ENCODE measurements at places on chromosomes 4 and X.

- peak; percentile 4 for DNase-seq
- H3K4me3 ChIP-seq = no peak overlapping the region
- H3K4me1 ChIP-seq = no peaks in the 10 kb centered on the region
- no peaks in the 10 kb centered on the region for H3K27me3 ChIP-seq
Measured at GRCh38 chrX:43349363-43349762, 306.7 kb upstream of the MAOA start.

DNA sequence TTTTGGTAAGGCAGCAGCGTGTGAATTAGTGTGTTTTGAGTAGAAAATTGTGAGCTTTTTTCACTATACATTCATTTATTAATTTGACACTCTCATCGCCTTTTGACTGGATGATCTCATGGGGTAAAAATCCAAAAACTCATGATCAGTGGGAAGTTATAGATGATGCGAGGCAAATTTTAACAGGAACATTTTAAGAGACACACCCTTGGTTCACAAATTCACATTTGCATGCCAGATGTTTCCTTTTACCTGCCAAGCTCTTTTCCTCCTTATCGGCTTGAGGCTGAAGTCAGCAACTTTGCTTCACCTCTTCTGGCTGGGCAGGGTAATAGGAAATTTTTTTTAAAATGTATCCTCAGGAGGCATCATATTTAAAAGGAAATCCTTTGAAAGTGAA is 318.0 kb upstream of the HS3ST1 start:
- DNase-seq = no peak
- no peaks in the 10 kb centered on the region for H3K36me3 ChIP-seq
- no peak overlapping the region for H3K4me3 ChIP-seq

DNA sequence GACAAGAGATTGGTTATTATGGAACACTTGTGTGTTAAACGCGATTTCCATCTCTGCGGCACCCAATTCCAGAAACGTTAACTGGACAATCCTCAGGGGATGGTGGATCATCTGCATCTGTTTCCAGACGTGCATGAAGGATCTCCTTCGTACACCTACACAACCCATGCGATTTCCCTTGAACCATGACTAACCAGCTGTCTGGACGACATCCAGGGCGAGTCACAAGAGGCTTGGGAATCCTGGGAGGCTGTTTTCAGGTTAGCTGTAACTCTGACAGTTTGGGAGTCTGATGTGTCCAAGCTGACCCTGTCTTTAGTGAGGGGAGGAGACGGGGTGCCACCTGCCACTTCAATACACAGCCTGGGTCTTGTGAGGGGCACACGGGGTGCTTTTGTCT is 84.5 kb downstream of the GATB start:
- peaks cover 24% of the 10 kb centered on the region for H3K4me1 ChIP-seq
- no peak for DNase-seq
- no peak overlapping the region for H3K27ac ChIP-seq
- no peaks in the 10 kb centered on the region for H3K36me3 ChIP-seq
- H3K4me3 ChIP-seq = no peak overlapping the region
- no peaks in the 10 kb centered on the region for H3K27me3 ChIP-seq

- no peaks in the 10 kb centered on the region for H3K4me1 ChIP-seq
- DNase-seq = no peak
- H3K4me3 ChIP-seq = no peak overlapping the region
- H3K36me3 ChIP-seq = no peaks in the 10 kb centered on the region
- H3K27ac ChIP-seq = no peak overlapping the region
Measured at GRCh38 chr4:44545781-44546180, 97.2 kb upstream of the KCTD8 start.

- H3K27ac ChIP-seq = no peak overlapping the region
- H3K4me1 ChIP-seq = no peaks in the 10 kb centered on the region
- no peaks in the 10 kb centered on the region for H3K36me3 ChIP-seq
- H3K4me3 ChIP-seq = no peak overlapping the region
Measured at GRCh38 chrX:17226736-17227135, 148.3 kb upstream of the NHS start.

DNA sequence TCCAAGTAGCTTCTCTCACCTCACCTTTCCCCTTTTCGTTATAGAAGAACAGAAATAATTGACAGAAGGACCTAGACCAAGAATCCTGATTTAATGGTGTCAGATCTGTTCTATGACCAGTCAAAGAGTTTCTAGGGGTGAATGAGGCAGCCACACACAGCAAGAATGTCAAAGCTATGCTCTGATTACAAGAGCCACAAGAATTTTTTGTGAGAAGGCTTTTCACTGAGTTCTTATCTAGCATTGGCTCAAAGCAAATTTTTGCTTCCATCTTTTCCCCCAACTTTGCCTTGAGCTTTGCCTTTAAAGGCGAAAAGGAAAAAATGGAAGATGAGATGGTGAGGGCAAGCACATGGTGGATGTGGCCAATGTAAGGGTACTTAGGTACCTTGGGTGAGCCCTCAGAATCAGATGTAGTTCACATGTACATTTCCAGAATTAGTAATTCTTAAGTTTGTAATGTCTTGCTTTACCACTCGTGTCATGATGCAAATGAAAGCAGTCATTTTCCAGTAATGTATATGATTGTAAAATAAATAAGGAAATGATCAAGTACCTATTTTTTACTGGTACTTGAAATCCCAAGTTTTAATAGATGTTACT is 23.5 kb downstream of the FMR1 start:
- no peak overlapping the region for H3K27ac ChIP-seq
- H3K4me3 ChIP-seq = no peak overlapping the region
- no peak for DNase-seq
- no peaks in the 10 kb centered on the region for H3K27me3 ChIP-seq
- no peaks in the 10 kb centered on the region for H3K36me3 ChIP-seq
- H3K4me1 ChIP-seq = no peaks in the 10 kb centered on the region

Data from tibial nerve (tissue), 4 donors.